ENCODE measurements at places on chromosomes 1 and 21. TPM values are rescaled to one million over a fixed set of nuclear protein-coding genes. Genes with fewer than 3 reads are reported as not detected.

Gene ZNF695
- 0.38 TPM for total RNA-seq

Gene RHCE
- total RNA-seq = 0.33 TPM

Gene RBP7
- total RNA-seq = not detected

Gene RGS13
- 0.07 TPM for total RNA-seq

Gene C1orf35
- 28.7 TPM for total RNA-seq

Gene SLC27A3
- 11.3 TPM for total RNA-seq

Gene INSRR
- 0.07 TPM for total RNA-seq

Gene LRRIQ3
- total RNA-seq = 2.0 TPM

DNA sequence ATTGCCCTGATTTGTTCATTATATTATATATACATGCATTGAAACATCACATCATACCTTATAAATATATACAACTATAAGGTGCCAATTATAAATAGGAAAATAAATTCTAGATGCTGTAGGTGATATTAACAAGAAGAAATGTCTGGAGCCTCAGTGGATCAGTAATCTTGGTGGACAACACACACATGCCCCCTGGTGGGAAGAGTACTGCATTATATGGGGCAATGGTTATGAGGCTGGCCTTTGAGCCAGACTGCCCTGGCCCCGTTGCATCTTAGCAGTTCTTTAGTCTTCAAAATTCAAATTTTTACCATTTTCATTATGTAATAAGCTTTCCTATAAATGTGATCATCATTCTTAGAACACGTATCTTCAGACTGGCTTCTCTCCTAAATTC lies 335.0 kb upstream of the GREM2 start:
- DNase-seq = no peak

DNA sequence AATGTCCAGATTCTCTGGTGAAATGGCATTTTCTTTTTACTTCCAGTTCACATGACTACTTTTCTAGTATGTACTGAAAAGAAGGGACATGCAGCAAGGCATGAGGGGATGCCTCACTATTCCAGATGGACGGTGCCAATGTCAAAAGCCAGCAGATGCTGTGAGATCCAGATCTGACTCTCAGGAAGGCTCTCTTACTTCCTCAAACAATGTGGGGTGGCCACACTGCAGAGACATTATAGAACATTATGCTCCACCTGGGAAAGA lies 17.7 kb downstream of the CRYZ start:
- no peak for DNase-seq

DNA sequence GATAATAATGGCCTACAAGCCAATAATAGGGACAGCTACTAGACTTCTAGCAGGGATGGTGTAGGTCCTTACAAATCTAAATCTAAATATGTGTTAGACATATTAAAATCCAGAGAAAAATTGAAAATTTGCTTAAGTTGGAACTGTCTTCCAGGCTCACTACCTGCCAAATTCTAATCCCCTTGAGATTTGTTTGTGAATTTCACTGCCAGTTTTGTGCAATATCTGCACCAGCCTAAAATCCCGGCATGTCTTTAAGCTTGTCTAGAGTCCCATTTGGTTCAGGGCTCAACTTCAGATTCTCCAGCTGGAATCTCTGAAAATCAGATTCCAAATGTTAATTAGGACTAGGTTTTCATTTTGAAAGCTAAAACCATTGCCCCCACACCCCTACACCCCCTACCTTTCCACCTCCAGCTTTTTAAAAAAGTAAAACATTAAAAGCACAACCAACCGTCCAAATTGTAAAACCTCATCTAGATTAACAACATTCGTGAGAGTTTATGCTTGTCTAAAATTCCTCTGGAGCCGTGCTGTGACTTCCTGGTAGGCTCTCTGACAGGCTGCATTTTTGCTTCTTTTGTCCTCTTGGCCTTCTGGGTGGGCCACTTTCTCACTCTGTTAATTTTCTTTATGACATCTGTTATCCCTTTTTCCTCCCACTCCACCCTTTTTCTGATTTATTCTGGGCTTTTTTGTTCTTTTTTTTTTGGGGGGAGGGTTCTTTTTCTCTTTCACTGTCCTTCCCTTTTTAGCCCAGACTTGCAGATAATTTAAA lies 348.7 kb downstream of the PAPPA2 start:
- DNase-seq = no peak

DNA sequence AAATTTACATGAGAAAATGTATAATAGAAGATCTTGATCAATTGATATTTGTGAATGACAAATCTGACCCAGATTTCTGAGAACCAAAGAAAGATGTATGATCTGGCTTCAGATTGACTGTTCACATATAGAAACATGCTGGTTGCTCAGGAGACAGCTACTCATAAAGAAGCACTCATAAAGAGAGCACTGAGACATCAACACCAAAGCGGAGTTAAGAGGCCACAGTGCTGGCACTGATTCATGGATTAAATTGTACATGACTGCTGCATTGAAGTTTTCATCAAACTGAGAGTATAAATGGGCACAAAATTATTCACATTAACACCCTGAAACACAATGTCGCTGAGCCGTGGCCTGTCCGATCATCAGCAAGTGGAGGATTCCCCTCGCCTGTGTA lies 46.2 kb downstream of the SH3GLB1 start:
- no peak for DNase-seq

- no peak for DNase-seq
These were observed 63.1 kb downstream of the LAMC2 start for GRCh38 chr1:183248989-183249691.

DNA sequence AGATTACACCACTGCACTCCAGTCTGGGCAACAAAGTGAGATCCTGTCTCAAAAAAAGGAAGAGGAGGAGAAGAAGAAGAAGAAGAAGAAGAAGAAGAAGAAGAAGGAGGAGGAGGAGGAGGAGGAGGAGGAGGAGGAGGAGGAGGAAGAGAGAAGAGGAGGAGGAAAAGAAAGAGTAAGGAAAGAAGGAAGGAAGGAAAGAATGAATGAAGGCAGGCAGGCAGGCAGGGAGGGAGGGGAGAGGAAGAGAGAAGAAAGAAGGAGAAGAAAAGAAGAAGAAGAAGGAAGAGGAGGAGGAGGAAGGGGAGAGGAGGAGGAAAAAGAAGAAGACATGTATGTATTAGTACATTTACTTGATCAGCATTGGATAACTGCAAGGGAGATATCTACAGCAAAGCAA lies 26.7 kb downstream of the MIS18A start:
- no peak for DNase-seq

GRCh38 chr1:232978815-232979214 lies 28.4 kb downstream of the NTPCR start:
- DNase-seq = no peak

DNA sequence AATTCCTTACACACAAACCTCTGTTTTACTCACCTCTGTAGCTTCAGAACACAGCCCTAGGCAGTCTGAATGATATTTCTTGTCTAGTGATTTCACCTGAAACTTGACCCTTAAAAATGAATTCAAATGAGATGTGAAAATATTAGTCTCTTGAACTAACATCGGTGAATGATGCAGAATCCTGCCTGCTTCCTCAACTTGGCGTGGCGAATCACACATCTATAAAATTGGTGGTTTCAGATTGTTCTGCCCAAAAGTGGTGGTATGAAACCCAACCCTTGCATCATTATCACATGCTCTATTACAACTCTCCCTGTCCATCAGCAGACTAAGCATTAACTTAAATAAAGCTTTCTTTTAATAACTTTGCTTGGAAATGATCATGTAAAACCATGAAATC lies 26.9 kb upstream of the C1orf21 start:
- no peak for DNase-seq

DNA sequence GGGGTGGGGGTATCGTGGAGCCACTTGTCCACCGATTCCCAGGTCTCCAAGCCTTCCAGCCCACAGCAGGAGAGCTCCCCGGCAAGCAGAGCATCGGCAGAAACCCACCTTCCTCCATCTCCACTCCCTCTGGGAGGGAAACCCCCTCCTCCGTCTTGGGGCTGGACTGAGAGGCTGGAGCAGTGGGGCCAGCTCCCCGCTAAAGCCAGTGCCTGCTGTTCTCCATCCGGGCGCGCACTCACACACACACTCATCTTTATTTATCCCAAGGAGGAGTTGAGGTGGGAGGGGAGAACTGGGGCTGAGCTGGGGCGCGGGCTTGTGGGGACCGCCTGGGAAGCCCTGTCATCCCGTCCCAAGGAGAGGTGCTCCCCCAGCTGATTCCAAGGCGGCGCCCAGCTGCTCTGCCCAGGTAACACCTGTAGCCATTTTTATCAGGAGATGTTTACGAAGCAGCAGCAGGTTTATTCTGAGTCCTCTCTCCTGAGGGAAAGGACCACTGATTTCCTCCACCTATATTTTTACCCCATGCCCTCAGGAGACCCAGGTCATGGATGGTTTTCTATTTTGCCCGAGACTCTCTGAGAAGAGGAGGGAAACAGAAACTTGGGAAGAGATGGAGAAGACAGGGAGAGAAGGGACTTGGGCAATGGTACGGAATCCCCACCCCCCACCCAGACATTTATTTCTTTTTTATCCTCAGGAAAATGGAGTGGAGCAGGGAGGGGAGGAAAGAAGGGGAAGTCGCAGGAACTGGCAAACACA lies 2.1 kb downstream of the KCNN3 start:
- peak; percentile 30 for DNase-seq

GRCh38 chr1:22847709-22848108 lies 125.0 kb downstream of the LACTBL1 start:
- DNase-seq = no peak

- DNase-seq = no peak
These were observed 44.2 kb upstream of the PIGV start for GRCh38 chr1:26743426-26744059.

GRCh38 chr1:16617778-16618580 lies 4.6 kb upstream of the NBPF1 start:
- DNase-seq = peak; percentile 47

DNA sequence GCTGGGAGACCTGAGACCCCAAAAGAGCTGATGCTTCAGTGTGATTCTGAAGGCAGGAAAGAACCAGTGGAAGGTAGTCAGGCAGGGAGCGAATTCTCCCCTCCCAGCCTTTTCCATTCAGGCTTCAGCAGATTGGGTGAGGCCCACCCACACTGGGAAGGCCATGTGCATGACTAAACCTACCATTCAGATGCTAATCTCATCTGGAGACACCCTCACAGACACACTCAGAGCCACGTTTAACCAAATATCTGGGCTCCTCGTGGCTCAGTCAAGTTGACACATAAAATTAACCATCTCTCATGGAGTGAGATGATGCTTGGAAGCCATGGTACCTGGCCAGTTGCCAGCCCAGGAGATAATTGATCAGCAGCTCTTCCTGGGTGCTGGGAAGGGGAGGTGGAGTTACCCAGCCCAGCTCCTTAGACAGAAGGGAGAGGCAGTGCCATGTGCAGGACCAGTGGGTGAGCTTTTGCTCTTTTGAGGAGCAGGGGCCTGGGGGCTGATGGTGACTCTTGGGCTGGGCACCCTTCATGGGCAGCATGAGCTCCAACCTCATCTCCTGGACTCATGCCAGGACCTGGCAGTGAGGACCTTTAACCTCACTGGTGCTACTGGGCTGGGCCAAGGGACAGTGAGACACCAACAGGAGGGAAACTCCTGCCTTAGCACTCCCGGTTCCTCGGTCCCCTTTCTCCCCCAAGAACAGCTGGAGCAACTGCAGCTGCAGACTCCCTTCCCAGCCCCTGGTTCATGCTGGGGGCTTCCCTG lies 89.0 kb upstream of the ACTL8 start:
- DNase-seq = no peak

DNA sequence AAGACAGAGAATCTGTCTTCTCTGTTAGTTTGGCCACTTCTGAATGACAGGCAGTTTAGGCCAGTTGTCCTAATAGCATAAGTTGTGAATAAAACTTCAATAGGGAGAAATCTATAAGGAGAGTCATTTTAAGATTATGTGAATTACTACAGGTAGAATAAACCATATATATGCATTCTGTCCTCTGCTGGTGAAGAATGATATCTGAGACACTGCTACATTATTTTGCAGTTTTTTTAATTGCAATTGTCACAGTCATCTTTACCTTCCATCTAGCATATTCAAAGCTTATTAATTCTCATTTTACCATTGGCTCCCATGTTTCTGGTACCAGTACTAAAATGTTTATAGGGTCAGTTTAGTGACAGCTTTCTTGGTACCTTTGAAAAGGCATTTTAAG lies 519.6 kb upstream of the DEPDC1 start:
- DNase-seq = no peak

GRCh38 chr1:205514211-205515142 lies 10.0 kb downstream of the CDK18 start:
- DNase-seq = no peak

- no peak for DNase-seq
These were observed 122.3 kb upstream of the CD34 start for GRCh38 chr1:208033236-208033635.

DNA sequence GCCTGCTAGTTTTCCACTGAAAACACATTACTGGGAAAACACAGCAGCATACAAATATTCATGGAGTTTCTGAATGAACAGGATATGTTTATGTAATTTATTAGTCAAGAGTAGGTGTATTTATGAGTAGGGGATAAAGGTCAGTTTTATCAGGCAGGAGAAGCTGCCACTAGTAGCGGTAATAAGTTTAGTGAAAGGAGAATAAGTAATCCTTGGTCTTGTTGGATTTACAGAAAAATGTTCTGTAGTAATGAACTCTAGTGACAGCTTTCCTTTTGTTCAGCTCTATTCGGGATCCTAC lies 1.2 kb downstream of the MAST2 start:
- no peak for DNase-seq

- no peak for DNase-seq
These were observed 39.9 kb downstream of the PEX14 start for GRCh38 chr1:10514490-10515235.

GRCh38 chr1:98049370-98050135 lies 128.7 kb upstream of the DPYD start:
- DNase-seq = no peak

GRCh38 chr1:163069142-163069541 lies at the start of gene RGS4:
RGS4 (plus strand) TSS chr1:163069361; CDS start chr1:163069485, 124 bp downstream.
- no peak for DNase-seq

- no peak for DNase-seq
These were observed 9.4 kb downstream of the KDM5B start for GRCh38 chr1:202798792-202799331.

GRCh38 chr1:109838838-109839240 lies 71.8 kb upstream of the CSF1 start:
- DNase-seq = no peak

GRCh38 chr1:160996178-160996577 lies 24.8 kb downstream of the F11R start:
- no peak for DNase-seq

DNA sequence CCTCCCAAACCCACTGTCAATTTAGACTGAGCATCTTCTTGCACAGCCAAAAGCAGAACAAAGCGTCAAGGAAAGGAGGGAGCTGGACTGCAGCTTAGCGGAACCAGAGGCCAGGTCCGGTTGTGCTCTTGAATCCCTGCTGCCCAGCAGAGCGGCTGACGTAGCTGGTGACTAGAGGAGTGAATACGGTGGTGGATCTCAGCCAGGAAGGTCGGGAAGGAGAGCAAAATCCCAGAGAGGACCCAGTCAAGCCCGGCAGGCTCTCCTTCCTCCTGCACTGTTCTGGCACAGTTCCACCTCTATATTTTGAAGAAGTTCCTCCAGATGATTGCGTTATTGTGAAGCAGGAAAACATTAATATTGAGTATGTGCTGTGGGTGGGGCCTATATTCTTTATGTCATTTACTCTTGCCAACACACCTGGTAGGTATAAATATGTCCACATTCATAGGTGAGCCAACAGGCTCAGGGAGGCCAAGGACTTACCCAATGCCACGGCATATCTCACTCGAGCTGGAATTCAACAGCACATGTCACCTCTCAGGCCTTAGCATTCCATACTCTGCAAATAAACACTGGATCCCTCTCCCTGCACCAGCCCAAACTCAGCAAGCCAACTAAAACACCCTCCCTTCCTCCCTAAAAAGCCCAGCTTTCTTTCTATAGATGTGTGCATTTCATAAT lies 23.6 kb upstream of the ABCB10 start:
- DNase-seq = no peak

GRCh38 chr1:109975718-109976117 lies 8.8 kb upstream of the AHCYL1 start:
- DNase-seq = no peak
